ENCODE measurements at places on chromosomes 1 and 21. TPM values are rescaled to one million over a fixed set of nuclear protein-coding genes. Genes with fewer than 3 reads are reported as not detected.
A peak's percentile ranks its signal among the peaks of the same experiment; 100 is the strongest.

GRCh38 chr1:208803011-208803811 lies 559.0 kb upstream of the PLXNA2 start:
- H3K4me1 ChIP-seq: no peaks in the 10 kb centered on the region
- no peaks in the 10 kb centered on the region for H3K27me3 ChIP-seq
- no peak overlapping the region for H3K4me3 ChIP-seq
- H3K36me3 ChIP-seq: no peaks in the 10 kb centered on the region

- H3K27ac ChIP-seq: peak overlapping the region; percentile 94
- no peak for DNase-seq
- H3K27me3 ChIP-seq: no peaks in the 10 kb centered on the region
- H3K4me1 ChIP-seq: peaks cover 70% of the 10 kb centered on the region
- H3K36me3 ChIP-seq: no peaks in the 10 kb centered on the region
- peak overlapping the region; percentile 36 for H3K4me3 ChIP-seq
These were observed 5.1 kb downstream of the MAP7D1 start for GRCh38 chr1:36160949-36161485.

GRCh38 chr1:202056644-202057334 lies 46.4 kb downstream of the ELF3 start:
- no peak overlapping the region for H3K4me3 ChIP-seq
- no peak for DNase-seq
- no peaks in the 10 kb centered on the region for H3K27me3 ChIP-seq
- no peaks in the 10 kb centered on the region for H3K36me3 ChIP-seq
- H3K4me1 ChIP-seq: peaks cover 30% of the 10 kb centered on the region

DNA sequence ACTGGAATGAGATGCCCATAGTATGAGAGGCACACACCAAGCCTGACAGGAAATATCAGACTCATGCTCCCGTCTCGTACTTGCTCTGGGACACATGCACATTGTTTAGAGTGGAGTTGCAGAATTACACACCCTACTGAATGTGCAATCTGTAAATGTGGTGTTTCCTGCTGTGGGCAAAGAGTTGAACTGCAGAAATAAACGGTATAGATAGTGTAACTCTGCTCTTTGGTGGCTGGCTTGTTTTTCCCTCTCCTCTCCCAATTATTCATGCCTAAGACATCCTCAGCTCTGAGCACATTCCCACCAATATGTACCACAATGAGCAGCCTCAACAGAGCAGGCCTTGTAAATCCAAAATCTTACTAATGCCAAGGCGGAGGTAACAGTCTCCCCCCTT lies 90.1 kb upstream of the DIRAS3 start:
- H3K27me3 ChIP-seq: no peaks in the 10 kb centered on the region
- peaks cover 6% of the 10 kb centered on the region for H3K4me1 ChIP-seq
- H3K36me3 ChIP-seq: peaks cover 93% of the 10 kb centered on the region
- no peak overlapping the region for H3K27ac ChIP-seq

DNA sequence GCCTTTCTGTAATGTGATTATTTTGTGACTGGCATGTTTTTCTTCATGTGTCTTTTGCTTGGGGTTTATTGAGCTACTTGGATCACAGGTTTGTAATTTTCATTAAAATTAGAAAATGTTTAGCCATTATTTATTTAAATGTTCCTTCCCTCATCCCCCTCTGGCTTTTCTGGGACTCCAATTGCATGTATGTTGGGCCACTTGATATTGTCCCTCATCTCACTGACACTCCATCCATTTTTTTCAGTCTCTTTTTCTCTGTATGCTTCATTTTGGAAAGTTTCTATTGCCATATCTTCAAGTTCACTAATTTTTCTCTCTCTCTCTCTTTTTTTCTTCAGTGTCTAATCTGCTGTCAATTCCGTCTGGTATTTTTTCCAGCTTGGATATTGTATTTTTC lies 390.1 kb downstream of the PRDM2 start:
- no peak overlapping the region for H3K4me3 ChIP-seq
- no peaks in the 10 kb centered on the region for H3K27me3 ChIP-seq
- no peaks in the 10 kb centered on the region for H3K36me3 ChIP-seq
- H3K27ac ChIP-seq: no peak overlapping the region
- DNase-seq: no peak

GRCh38 chr1:179142889-179143299 lies 61.0 kb downstream of the TOR3A start:
- H3K27ac ChIP-seq: peak overlapping the region; percentile 60
- no peaks in the 10 kb centered on the region for H3K27me3 ChIP-seq
- DNase-seq: no peak
- no peaks in the 10 kb centered on the region for H3K36me3 ChIP-seq

OLFML2B gene
- 1.4 TPM for total RNA-seq

GRCh38 chr1:38257374-38257773 lies 210.8 kb upstream of the POU3F1 start:
- H3K4me1 ChIP-seq: no peaks in the 10 kb centered on the region
- no peaks in the 10 kb centered on the region for H3K27me3 ChIP-seq
- H3K36me3 ChIP-seq: no peaks in the 10 kb centered on the region
- H3K27ac ChIP-seq: no peak overlapping the region

DNA sequence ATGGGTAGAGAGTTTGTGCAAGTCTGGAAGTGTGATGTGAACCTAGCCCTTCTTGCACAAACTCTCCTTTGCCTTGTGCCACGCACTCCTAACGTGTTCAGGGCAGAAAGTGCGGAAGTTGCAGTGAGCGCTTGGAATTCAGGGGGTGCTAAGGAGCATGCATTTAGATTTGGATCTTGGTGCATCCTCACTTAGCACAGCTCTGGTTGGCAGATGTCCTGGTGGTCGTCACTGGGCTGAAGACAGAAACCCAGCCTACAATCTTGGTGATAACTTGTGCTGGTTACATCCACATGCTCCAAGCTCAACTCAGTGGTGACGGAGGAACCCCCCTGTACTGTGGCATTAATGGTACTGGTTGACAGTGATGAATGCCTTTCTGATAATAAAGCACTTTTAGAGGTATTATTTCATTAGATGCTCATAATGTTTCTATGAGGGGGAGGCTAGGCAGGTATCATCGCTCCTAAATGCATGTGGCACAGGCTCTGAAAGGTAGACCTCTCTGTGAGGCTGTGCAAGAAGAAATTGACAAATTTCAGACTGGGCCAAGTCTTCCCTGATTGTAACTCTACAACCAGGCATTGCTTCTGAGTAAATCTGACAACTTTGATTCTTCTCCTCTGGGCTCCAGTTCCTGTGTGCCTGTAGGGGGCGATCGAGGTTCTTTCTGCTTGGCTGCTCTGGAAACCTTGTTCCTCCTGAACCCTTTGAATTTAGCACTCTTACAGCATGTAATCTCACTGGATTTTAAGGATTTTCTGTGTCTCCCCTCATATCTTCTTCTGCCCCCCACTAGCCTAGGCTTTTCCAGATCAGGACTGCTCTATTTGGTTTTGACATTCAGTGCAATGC lies 40.6 kb downstream of the MAPKAPK2 start:
- H3K4me1 ChIP-seq: peaks cover 8% of the 10 kb centered on the region
- no peak overlapping the region for H3K4me3 ChIP-seq
- peaks cover 12% of the 10 kb centered on the region for H3K36me3 ChIP-seq
- no peaks in the 10 kb centered on the region for H3K27me3 ChIP-seq
- no peak overlapping the region for H3K27ac ChIP-seq
- no peak for DNase-seq

DNA sequence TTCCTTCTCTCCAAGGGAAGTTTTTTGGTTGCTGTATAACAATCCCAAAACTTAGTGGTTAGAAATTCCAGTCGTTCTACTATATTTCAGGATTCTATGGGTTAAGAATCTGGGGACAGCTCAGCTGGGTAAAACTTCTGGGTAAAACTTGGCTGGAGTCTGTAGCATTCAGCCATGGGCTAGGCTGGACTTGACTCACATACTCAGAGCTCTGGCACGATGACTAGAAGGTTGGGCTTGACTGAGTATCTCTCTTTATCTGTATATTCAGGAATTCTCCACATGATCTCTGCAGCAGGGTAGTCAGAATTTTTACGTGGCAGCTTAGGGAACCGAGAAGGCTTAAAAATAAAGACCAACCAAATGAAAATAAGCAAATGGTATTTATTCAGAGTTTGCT lies 28.2 kb upstream of the HRNR start:
- H3K27ac ChIP-seq: peak overlapping the region; percentile 36
- no peak for DNase-seq
- peaks cover 8% of the 10 kb centered on the region for H3K4me1 ChIP-seq
- H3K27me3 ChIP-seq: no peaks in the 10 kb centered on the region
- no peaks in the 10 kb centered on the region for H3K36me3 ChIP-seq

FCRL6 gene
- 0.76 TPM for total RNA-seq

DNA sequence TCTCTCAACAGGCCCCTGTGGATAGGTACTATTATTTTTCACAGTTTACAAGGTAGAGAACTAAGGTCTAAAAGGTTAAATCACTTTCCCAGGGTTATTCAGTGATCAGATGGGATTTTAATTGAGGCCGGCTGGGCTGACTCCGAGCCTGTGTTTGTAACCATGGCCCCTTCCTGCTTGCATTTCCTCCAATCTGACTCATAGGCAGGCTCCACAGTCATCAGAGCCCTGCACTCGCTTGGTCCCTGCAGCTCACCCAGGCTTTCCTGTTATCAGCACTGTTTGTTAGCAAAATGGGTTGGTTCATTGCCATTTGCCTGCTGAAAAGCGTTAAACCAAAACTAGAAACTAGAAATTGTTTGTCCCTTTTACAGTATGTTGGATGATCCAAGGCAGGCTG lies 41.4 kb upstream of the LMX1A start:
- H3K36me3 ChIP-seq: no peaks in the 10 kb centered on the region
- no peak overlapping the region for H3K27ac ChIP-seq
- H3K27me3 ChIP-seq: no peaks in the 10 kb centered on the region
- peaks cover 29% of the 10 kb centered on the region for H3K4me1 ChIP-seq
- no peak for DNase-seq

GRCh38 chr1:167701510-167701909 lies 20.3 kb upstream of the MPZL1 start:
- H3K27ac ChIP-seq: no peak overlapping the region
- no peak overlapping the region for H3K4me3 ChIP-seq
- no peaks in the 10 kb centered on the region for H3K4me1 ChIP-seq
- DNase-seq: no peak
- no peaks in the 10 kb centered on the region for H3K36me3 ChIP-seq
- no peaks in the 10 kb centered on the region for H3K27me3 ChIP-seq

DNA sequence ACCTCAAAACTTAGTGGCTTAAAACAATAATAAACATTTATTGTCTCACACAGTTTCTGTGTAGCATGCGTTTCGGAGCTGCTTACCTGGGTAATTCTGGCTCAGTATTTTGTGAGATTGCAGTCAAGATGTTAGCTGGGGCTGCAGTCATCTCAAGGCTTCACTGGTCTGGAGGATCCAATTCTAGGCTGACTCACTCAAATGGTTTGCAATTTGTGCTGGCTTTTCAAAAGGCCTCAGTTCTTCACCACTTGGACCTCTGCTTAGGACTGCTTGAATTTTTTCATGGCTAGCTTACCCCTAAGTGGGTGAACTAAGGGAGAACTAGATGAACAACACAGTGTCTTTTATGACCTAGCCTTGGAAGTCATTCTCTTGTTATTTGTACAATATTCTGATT lies 21.0 kb downstream of the XPR1 start:
- DNase-seq: no peak
- H3K4me3 ChIP-seq: no peak overlapping the region
- no peaks in the 10 kb centered on the region for H3K4me1 ChIP-seq
- H3K36me3 ChIP-seq: peaks cover 2% of the 10 kb centered on the region
- no peak overlapping the region for H3K27ac ChIP-seq

DNA sequence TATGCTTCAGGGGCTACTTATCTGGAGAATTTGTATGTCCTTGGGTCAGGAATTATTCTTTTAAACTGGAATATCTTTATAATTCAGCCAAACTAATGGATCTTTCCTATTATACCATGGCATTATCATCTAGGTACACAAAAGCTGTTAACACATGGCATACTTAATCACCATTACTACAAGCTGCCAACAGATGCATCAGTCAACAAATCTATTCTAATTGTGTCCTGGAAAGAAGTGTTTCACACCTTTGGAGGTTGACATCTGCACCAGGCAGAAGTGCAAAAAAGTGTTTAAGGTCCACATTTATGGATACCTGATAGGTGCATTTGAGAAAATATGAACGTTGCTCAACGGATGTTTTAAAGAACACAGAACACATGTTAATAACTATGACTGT lies 470.2 kb upstream of the ADGRL2 start:
- H3K4me3 ChIP-seq: no peak overlapping the region
- no peaks in the 10 kb centered on the region for H3K36me3 ChIP-seq
- H3K27ac ChIP-seq: no peak overlapping the region
- no peaks in the 10 kb centered on the region for H3K27me3 ChIP-seq
- H3K4me1 ChIP-seq: no peaks in the 10 kb centered on the region

DNA sequence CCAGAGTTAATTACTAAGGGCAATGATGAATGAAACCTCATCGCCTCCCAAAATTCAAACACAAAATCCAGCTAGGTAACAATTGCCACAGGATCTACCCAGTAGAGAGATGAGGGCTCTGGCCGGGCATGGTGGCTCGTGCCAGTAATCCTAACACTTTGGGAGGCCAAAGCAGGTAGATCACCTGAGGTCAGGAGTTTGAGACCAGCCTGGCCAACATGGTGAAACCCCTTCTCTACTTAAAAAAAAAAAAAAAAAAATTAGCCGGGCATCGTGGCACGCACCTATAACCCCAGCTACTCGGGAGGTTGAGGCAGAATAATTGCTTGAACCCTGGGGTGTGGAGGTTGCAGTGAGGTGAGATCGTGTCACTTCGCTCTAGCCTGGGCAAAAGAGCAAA lies 15.8 kb downstream of the CD2 start:
- H3K4me1 ChIP-seq: no peaks in the 10 kb centered on the region
- no peak overlapping the region for H3K27ac ChIP-seq
- H3K36me3 ChIP-seq: no peaks in the 10 kb centered on the region
- no peak overlapping the region for H3K4me3 ChIP-seq
- DNase-seq: no peak
- H3K27me3 ChIP-seq: no peaks in the 10 kb centered on the region

DNA sequence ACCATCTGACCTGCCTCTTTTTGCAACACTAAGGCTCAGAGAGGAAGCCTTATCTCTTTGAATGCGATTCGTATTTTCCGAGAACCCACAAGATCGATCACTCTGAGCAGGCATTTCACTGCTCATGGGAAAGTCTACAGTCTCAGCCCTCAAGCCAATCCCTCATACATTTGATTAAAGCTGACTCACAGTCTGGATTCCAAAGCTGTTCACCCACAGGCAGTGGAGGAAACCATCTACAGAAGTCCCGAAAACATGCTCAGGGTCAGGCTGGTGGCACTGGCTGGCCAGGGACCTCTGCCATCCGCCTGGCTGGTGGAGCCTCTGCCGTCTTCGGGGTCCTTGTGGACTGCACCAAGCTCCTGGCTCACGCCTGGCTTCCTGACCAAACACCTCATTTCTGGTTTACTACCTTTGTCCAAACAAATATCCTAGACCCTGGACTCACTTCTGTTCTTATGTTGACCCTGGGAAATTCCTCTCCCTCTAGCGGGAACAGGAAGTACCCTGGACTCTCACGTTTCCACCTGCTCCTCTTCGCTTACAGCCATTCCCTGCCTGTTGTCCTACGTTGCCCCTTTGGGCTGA lies 650.0 kb downstream of the SMYD3 start:
- peaks cover 30% of the 10 kb centered on the region for H3K4me1 ChIP-seq
- no peak overlapping the region for H3K27ac ChIP-seq
- H3K36me3 ChIP-seq: peaks cover 3% of the 10 kb centered on the region
- DNase-seq: no peak
- no peak overlapping the region for H3K4me3 ChIP-seq

GRCh38 chr1:115429241-115429640 lies 91.2 kb upstream of the NGF start:
- no peak overlapping the region for H3K4me3 ChIP-seq
- DNase-seq: no peak
- H3K27me3 ChIP-seq: peaks cover 31% of the 10 kb centered on the region
- no peak overlapping the region for H3K27ac ChIP-seq

LHX4 gene
- 0.18 TPM for total RNA-seq

- no peak overlapping the region for H3K27ac ChIP-seq
- H3K4me3 ChIP-seq: no peak overlapping the region
- no peaks in the 10 kb centered on the region for H3K36me3 ChIP-seq
- no peaks in the 10 kb centered on the region for H3K27me3 ChIP-seq
These were observed 263.0 kb upstream of the ZRANB2 start for GRCh38 chr1:71343686-71344416.

SIPA1L2 gene
- 50.2 TPM for total RNA-seq

ADAMTS4 gene
- 2.6 TPM for total RNA-seq
